ENCODE measurements at places on chromosomes 1 and 21.

DNA sequence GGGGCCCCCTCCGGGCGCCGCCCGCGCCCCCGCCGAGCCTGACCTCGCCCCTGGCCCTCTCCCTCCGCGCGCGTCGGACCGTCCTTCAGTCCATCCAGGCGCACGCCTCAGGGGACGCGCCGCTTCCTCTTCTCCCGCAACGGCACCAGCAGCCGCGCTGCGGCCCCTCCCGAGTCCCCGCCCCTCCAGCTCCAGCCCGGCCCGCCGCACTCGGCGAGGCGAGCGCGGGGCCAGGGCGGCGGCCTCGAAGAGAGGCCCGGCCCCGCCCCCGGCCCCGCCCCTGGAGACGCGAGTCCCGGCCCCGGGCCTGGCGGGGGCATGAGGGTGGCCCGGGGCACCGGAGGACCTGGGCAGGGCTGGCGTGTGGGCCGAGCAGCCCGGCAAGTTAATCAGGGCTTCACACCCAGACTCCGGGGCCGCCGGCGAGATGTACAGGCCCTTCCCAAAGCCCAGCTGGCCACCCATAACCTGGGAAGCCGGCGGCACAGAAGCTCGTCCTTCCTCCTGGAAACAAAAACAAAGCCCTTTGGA lies at the start of gene IGSF3:
Gene IGSF3, minus strand, starts transcription at position 159 of the 531 bp plus-strand sequence. CDS start 1,407 bp downstream, outside the sequence.
- peak; percentile 59 for DNase-seq

- DNase-seq = no peak
Measured at GRCh38 chr1:212507369-212507768, 74.6 kb downstream of the NENF start.

GRCh38 chr1:14138687-14139086 lies 438.7 kb downstream of the PRDM2 start:
- DNase-seq = no peak

DNA sequence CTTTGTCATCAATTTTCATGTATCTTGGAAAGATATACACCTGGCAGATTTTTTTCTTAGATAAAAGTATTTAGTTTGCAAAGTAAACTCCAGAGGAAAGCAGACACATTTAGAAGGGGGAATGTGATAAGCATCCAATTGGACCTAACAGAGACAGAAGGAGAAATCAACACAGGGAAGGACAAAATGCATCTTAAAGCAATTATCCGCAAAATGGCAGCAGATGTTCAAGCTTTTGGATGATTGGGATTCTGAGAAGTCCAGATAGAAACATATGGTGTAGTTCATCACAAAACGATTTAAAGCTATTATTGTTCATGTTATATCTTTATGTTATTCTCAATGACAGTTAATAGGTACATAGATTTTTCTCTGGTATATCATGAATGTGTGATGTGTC lies 1153.1 kb upstream of the B3GALT2 start:
- DNase-seq = no peak

GRCh38 chr1:15206418-15207030 lies 40.5 kb upstream of the FHAD1 start:
- no peak for DNase-seq

GRCh38 chr1:151502035-151502700 lies 9.0 kb upstream of the CGN start:
- DNase-seq = no peak

- no peak for DNase-seq
Measured at GRCh38 chr1:219682788-219683187, 69.9 kb upstream of the ZC3H11B start.

DNA sequence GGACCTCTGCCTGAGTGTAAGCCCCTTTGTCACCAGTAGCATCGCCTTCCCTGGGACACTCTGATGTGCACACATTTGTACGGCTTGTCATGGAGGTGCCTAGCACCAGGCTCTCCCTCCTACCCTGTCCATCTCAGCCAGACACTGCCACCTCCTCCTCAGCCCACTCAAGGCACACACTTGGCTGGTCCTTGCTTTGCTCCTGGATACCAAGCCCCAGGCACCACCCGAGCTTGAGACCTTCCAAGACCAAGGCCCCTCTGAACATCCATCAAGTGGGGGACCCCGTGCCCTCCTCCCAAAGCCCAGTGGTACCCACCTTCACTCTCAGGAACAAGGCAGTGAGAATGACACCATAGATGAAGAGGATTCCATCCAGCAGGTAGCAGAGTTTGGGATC lies 78.0 kb downstream of the CD247 start:
- no peak for DNase-seq

DNA sequence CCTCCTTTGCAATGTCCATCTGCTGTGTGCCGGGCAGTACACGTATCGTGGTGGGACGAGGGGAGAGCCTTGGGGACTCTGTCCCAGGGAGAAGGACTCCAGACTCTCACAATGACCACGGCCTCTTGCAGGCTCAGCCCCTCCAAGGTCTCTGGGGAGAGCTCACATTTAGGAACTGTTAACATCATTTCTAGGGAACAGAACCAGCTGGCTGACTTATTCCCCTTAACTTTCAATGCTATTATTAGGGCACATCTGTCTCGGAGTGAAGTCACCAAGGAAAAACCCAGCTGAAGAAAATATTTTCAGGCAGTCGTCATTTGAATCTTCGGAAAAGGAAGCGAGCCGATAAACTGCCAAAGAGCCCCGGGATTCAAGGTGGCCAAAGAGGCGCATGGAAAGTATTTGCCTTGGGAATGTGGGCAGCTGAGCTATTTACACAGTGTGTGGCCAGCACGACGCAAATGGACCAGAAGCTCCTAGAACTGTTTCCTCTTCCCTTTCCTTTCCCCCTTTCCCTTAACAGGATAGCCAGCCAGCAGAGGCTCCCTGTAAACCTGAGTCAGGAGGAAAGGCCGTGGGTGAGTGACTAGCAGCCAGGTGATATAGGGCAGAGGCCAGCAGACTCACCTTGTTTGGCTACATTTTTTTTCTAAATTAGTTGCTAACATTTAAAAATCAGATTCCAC lies 74.5 kb downstream of the ITPKB start:
- DNase-seq = no peak

- peak; percentile 49 for DNase-seq
Measured at GRCh38 chr1:3068564-3069431, at the start of gene PRDM16. TSS of gene PRDM16 (plus strand) at chr1:3069203. CDS start at chr1:3069260, 57 bp downstream.

DNA sequence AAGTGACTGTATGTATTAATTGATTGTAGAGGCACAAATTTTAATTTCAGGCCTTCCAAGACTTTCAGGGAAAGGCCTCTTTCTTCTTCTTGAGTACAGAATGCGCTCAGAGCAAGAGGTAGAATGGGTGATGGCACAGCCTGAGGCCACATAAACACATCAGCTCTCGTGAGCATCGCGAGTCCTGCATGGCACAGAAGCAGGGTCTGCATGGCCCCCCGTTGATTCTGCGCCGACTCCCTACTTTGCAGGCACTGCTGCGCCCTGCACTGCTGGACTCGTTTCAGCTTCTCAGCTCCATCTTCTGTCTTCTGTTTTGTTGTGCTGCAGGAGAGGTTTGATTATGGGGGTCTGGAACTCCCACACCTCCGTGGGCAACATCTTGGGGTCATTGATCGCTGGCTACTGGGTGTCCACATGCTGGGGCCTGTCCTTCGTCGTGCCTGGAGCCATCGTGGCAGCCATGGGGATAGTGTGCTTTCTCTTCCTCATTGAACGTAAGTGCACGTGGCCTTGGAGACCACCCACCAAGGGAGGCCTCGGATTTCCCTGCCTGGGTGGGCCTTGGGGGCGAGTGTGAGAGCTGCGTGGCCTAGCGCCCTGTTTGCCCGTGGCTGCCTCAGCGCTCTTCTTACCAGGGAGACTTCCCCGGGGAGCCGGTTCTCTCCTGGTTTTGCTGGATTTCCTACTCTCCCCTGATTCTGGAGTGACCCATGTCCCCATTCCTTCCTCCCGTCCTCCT lies 29.6 kb downstream of the SLC37A1 start:
- no peak for DNase-seq

- peak; percentile 66 for DNase-seq
Measured at GRCh38 chr1:61782771-61783170, 40.5 kb downstream of the PATJ start.

GRCh38 chr1:24547195-24547594 lies 8.7 kb upstream of the NCMAP start:
- no peak for DNase-seq

DNA sequence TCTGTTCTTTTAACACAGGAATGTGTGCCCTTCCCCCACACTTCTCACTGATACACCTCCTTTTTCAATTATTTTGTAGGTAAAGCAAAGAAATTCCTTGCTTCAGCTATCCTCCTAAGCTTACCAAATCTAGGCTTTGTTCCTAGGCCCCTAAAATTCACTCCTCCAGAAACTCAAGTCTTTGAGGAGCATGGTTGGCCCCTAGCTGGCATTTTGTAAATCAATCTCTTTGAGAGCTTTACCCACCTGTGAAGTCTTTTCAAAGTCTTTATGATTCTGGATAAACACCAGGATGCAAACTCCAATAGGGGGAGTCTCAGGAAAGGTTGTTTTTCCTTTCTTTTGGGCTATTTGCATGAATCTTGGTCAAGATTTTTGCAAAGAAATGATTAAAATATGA lies 82.9 kb upstream of the ZNF644 start:
- no peak for DNase-seq

DNA sequence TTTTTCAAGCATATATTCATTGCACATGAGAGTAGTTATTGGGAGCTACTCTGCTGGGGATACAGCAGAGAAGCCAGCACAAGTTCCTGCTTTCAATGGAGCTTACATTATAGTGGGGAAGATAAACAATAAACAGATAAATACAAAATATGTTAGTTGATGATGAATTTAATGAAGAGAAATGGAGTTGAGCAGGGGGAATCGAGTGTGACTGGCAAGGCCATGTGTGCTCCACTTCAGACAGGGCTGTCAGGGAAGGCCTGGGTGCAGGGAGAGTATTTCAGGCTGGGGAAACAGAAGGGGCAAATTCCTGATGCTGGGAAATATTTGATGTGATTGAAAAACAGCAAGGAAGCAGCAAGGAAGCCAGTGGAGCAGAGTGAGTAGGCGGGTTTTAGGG lies 21.2 kb upstream of the BRDT start:
- no peak for DNase-seq

- no peak for DNase-seq
Measured at GRCh38 chr1:29498126-29499103, 262.1 kb downstream of the PTPRU start.

- DNase-seq = no peak
Measured at GRCh38 chr1:62722796-62723195, 34.6 kb upstream of the DOCK7 start.

Data from activated CD4-positive, alpha-beta T cell treated with anti-CD3 and anti-CD28 coated beads for 48 hours (primary cell).